Stimulated activated CD4-positive, alpha-beta T cell treated with anti-CD3 and anti-CD28 coated beads, Interleukin-1b, Interleukin-23, amount 100 ng/mL, for 1 hour (primary cell): ENCODE measurements at places on chromosomes 6 and 20.

- DNase-seq = no peak
Measured at GRCh38 chr20:40646361-40646760, 42.7 kb downstream of the MAFB start.

GRCh38 chr6:115594891-115595290, 465.8 kb downstream of the FRK start:
- DNase-seq = no peak

- no peak for DNase-seq
Measured at GRCh38 chr6:15823838-15824414, 161.1 kb upstream of the DTNBP1 start.

- no peak for DNase-seq
Measured at GRCh38 chr20:53622247-53623133, 28.9 kb upstream of the ZNF217 start.

DNA sequence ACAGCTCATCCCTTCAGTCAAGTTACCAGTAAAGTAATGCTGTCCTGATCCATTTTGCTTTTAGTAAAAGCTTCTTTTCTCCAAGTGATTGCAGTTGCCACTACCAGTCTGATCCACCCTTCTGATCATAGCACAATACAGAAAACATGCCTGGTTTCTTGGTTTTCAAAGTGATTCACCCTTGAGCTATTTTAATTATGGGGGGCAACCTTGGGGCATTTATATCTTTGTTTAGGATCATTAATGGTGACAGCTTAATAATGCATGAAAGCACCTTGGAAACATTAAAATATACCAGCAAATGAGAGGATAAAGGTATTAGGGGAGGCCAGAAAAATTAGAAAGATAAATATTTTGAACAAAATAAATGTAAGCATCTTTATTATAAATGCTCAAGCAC, 38.4 kb downstream of the LRRC1 start:
- DNase-seq = no peak

- DNase-seq = no peak
Measured at GRCh38 chr6:16487996-16488674, 249.7 kb downstream of the GMPR start.

DNA sequence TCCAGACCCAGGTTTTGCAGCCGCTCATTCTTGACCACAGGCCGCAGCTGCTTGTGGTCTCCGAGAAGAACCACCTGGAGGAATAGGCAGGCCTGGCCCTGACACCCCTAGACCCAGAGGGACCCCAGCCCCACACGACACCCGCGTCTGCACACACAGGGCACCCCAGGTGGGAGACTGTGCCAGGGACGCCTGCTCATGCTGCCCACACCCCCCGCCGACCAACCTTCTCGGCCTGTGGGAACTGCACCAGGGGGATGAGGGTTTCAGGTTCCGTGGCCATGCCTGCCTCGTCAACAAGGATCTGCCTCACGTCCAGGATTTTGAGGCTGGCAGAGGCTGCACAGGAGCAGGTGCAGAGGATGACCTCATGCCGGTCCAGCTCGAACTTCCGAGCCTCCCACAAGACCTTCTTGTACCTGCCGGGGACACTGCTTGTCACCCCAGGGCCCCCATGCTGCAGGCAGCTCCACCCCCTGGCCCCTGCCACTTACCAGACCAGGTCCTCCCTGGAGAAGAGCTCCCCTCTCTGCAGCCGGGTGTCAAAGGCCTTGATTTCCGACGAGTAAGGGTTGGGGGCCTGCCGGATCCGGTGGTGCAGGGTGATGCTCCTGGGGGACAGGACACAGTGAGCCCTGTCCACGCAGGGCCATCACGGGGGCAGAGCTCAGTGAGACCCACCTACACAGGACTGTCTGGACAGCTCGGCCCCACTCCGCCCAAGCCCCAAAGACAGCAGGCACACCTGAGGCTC, 7.1 kb downstream of the FNDC11 start:
- no peak for DNase-seq

DNA sequence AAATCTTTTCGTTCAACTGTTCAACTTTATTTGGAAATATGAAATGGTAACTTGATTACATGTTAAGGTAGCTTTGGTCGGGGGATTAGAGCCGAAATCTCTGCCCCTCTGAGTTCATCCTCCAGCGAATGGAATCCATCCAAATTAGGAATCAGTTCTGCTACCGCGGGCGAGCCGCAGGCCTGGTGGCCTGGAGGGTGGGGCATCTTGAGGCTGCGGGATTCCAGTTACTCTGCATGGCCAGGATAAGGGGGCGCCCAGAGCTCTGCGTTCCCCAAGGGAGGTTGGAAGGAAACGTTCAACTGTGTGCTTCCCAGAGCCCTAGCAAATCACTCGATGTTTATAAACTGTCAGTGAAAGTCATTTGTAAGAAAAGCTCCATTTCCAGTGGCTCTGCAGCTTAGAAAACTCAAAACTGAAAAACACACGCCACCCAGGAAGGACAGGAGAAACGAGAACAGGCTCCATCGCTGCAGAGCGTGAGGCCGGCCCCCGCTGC, 262.2 kb downstream of the TAF4 start:
- DNase-seq = no peak

DNA sequence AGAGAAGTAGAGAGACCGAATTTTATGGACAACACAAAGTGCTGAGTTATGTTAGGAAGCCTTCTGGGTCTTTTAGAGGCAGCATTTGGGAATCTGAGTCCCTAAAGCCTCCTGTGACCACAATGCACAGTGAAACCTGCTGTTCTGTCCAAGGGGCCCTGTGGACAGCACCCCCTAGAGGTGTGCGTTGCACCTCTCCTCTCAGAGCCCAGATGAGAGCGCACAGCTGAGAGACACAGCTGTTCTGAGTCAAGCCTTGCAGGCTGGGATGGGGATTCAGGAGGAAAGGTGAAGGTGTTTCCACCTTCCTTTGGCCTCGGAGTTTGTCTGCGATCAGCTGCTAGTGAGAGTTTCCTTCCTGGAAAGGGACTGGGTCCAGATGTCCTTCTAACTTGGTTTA, 13.0 kb downstream of the PCK1 start:
- no peak for DNase-seq

DNA sequence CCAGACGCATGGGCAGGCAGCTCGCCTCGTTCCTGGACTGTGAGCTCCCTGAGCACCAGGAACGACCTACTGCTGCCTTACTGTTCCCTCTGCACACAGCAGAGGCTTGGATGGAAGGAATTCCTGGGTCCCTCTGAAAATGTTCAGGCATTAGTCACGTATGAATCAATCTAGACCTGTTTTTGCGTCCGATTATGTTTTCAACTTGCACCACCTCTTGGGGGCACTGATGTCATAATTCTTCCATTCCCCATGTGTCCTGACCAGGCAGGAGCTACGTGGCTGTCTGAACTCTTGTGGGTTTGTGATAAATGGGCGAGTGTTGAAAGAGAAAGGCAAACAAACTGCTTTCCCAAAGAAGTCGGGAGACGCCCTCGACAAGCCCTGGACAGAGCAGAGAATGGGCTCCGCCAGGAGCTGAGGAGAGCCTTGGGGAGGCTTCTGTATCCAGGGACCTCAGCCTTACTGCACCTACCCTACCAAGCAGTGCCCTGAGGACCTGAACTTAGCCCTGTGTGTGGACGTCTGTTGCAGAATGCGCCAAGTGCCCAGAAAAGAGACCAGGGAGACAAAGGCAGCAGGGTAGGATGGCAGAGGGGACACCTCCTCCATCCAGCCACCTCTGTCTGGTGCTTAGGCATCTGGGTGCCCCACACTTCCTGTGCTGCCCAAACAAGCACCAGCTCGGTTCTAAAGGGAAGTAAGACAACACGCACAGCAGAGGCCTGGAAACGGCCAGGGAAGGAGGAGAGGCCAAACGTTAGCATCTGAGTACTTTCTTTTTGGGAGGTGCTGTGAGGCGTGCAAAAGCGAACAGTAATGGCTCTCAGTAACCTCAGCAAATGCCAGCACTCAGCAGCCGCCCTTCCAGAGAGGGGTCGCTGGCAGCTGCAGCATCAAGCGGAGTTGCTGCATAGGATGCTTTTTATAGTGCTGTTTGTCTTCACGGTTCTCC, 124.2 kb downstream of the LY86 start:
- no peak for DNase-seq

GRCh38 chr20:10467681-10468339, 32.7 kb downstream of the SLX4IP start:
- DNase-seq = no peak

GRCh38 chr6:4398791-4399190, 263.4 kb upstream of the ECI2 start:
- DNase-seq = no peak

GRCh38 chr6:22026164-22026678, 270.6 kb downstream of the PRL start:
- no peak for DNase-seq
